ENCODE measurements at places on chromosomes 5 and 9.

DNA sequence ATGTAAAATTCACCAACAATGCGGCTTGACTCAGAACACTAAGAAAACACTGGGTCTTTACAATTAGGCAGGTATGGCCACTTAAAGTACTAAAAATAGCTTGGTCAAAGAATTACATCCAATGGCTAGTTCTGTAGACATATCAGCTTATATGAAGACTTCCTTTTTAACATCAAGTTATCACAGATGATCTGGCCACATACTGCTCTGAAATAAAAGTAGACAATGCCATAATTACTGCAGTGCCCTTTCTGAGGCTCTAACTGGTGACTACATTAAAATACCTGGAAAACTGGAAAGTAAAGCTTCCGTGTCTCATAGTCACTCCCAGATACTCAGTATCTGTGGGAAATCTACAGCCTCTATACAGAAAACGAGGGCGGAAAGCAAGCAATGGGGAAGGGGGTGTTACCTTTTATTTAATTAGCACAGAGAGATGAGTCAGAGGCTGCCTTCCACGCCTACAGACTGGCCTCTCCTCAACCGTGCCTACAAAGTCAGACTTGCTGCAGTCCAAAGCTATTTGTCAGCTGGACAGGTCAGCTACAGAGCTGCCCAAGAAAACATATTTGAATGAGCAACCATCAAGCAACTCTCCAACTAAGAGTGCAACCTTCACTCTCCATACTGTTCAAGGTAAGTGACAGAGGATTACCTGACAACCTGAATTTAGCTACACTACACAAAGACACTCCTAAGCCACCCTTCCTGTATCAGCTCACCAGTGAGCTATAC lies 8.7 kb downstream of the SERINC5 start:
- DNase-seq, result peak; percentile 64

DNA sequence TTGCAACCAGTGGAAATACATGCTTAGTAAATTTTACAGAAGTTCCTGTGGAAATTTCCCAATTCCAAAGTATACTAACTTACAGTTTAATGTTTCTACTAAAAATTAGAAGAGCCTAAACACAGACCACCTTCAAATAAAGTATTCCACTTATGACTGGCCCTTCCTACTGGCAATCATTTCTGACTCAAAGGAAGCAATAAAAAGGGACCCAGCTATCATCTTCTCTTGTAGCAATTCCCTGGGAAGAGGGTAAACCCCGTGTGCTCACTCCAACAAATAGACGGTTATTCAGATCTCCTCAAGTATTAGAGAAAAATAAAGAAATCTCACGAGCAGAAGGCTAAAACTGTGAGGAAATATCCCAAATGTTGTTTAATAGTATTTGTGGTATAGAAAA lies 43.3 kb downstream of the GOLPH3 start:
- DNase-seq, result no peak

DNA sequence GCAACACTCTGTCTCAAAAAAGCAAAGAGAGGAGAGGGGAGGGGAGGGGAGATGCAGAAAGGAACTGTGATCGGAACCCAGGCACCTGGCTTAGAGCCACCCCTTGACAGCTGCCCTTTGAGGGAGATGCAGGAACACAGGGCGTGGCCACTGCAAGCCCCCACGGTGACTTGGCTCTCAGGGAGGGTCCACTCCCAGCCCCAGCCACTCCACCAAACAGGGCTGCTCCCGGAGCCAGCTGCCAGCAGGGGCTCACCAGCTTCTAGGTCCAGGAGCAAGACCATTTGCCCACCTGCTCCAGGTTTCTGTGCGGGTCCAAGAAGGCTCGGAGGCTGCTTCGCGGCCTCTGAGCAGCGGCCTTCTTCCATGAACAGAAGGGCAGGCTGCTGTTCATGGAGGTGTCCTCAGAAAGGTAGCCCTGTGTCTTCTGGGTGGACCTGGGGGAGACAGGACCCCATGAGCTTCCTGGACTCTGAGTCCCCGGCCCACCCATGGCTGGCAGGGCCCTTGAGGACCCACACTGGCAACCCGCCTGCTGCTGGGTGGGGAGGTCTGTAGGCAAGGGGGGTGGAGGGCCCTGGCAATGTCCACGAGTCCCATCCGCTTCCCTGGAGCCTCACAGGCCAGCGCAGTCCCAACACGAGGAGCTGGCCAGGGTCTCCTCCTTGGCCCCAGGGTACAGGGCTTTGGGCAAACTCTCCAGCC lies 7.9 kb downstream of the C9orf50 start:
- no peak for DNase-seq

GRCh38 chr5:174943785-174944184 lies 219.4 kb downstream of the MSX2 start:
- no peak for DNase-seq

DNA sequence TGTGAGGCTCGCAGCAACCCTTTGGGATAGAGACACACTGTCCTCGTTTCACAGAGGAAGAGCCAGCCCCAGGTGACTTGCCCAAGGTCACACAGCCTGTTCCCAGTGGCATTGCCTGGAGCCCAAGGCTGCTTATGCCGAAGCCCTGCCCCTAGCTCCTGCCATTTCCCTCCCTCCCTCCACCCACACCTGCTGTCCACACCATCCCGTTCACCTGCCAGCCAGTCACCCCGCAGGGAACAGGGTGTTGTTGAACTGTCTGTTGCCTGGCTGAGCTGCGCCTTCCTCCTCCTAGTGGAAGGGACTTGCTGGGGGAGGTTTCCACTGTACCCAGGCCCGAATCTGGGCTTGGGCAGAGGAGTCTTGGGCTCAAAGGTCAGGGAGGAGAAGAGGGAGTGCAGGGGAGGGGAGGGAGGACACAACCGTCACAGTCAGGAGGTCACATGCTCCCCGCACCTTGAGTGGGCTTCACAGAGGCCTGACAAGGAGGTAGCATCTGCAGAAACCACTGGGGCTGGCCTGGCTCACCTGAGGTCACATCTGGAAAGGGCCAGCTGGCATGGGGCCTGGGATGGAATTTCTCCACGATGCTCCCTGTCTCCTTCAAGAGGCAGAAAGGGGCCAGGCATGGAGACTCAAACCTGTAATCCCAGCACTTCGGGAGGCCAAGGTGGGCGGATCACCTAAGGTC lies 6.3 kb downstream of the TTC16 start:
- DNase-seq, result no peak
